ENCODE measurements at places on chromosomes 11 and 22.

- peak; percentile 64 for DNase-seq
Measured at GRCh38 chr11:61828629-61829407, 718 bp downstream of the FADS2 start.

GRCh38 chr11:131749101-131749500 is 378.7 kb downstream of the NTM start:
- no peak for DNase-seq

DNA sequence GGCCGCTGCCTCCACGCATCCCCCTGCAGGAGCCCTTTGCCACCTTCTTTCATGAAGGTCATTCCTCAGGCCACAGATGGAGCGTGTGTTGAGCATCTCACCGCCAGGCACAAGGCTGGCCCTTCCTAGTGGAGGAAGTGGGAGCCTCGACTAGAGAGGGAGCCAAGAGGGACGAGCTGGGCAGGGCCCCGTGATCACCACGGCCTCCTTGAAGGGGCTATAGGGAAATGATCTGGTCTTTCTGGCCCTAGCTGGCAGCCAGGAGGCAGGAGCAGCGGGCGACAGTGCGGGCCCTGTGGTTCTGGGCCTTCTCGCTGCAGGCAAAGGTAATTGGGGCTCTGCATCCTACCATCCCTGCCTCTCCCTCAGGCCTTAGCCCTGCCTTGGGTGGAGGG is 49.1 kb downstream of the PISD start:
- DNase-seq: no peak

DNA sequence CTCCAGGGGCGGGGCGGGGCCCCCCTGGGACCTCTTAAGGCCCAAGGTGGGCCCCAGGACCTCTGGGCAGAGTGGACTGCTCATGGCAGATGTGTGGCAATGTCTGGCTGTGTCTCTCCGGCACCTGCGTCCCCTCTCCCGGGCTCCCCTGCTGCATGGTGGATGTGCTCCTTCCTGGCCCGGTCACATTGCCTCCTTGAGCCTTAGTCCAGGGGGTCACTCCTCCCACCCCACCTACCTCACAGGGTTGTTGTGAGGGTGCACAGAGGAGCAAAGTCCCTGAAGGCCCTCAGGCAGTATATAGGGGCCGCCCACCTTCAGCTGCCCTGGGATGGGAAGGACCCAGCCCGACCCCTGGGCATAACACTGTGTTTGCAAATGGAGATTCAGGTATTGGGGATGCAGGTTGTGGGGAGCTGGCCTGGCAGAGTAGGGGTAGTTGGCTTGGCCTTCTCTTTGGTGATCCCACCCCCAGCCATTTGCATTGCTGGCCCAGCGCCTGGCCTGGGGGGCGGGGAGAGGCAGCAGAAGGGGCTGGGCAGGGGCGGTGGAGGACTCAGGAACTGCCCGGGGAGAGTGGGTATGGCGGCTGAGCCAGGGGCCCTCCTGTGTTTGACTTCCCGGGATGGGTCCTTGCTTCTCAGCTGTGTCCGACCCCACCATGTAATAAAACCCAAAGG is 11.3 kb downstream of the KCTD17 start:
- DNase-seq: no peak

GRCh38 chr11:32003335-32003734 is 87.5 kb upstream of the RCN1 start:
- no peak for DNase-seq

- no peak for DNase-seq
Measured at GRCh38 chr11:626475-627307, at the start of gene SCT. Gene SCT (minus strand): TSS chr11:627181. CDS start chr11:627143, 38 bp downstream.

- DNase-seq: no peak
Measured at GRCh38 chr22:28444659-28445058, 235.0 kb downstream of the TTC28 start.

- no peak for DNase-seq
Measured at GRCh38 chr22:42562684-42563083, 8.9 kb downstream of the SERHL2 start.

- no peak for DNase-seq
Measured at GRCh38 chr11:103619938-103620337, 416.5 kb upstream of the DDI1 start.

DNA sequence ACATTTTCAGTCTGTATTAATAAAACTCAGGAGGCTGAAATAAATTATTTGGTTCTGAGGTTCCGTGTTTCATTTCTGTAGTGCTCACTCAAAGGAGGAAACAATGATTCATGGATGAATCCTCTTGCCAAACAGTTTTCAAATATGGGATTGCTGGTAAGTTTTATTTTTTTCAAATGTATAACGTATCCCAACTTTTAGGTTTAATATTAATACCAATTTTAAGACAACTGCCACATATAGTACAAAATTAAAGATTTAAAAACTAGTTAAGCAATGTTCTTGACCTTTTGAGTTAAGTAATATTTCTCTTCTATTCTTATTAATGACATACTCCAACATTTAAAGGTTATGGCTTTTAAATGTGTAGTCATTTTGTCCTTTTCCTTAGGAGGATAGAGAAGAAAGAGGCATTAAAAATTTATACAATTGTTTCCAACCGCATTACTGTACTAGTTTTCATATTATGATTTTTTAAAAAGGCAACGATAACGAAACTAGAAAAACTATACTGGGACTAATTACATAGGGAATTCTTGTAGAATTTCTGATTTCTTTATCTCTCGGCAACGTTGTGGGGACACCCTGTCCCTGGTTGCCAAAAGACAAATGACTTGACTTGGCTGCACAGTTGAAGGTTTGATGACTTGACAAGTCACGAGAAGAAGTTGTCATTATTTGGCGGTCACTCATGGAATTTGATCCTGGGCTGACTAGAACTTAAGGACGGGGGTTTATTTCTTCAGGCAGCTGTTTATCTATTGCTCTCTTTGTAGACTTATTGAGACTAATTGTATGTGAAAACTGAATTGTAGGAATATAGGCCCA is 69.1 kb upstream of the ADSL start:
- no peak for DNase-seq

DNA sequence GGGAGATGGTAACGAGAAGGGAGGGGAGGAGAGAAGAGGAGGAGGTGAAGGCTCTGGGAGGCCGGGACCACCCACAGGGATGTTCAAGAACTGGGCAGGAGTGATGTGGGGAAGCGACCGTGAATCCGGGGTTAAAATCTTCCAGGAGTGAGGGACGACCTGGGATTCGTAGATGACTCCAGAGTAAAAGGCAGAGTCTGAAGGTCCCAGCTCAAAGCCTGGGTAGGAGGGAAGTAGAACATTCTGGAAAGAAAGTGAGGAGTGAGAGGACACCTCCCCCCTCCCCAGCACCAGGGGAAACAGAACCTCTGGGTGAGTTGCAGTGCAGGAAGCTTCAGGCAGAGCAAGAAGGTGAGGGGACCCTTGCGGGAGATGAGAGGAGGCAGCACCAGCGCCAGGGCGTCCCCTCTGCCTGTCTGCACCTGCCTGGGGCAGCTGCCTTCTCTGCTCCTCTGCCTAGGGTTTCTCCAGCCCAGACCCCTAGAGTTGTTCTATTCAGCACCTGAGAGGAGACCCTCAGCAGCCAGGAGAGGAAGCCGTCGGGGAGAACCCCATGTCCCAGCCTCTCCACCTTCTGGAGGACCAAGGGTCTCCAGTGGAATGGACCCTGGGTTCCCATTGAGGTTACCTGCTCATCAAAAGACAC is 49.7 kb downstream of the LINC01488 start:
- no peak for DNase-seq

DNA sequence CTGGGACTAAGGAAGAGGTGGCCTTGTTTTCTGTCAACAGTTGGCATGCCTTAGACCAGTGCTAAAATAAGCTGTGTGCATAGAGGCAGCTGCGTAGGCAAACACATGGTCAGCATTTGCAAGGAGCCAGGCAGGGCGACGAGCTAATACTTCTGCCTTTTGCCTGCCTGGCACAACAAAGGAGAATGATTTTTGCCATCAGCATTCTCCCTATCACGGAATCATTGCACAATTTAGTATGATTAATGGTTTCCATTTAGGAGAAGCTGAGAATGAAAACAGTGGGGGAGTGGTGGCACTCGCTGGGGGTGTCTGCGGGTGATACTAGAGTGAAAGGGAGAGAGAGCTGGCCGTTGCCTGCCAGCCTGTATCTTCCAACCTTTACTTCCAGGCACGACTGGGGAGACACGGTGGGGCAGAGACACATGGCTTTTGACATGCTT is 336.0 kb downstream of the CADM1 start:
- DNase-seq: no peak

DNA sequence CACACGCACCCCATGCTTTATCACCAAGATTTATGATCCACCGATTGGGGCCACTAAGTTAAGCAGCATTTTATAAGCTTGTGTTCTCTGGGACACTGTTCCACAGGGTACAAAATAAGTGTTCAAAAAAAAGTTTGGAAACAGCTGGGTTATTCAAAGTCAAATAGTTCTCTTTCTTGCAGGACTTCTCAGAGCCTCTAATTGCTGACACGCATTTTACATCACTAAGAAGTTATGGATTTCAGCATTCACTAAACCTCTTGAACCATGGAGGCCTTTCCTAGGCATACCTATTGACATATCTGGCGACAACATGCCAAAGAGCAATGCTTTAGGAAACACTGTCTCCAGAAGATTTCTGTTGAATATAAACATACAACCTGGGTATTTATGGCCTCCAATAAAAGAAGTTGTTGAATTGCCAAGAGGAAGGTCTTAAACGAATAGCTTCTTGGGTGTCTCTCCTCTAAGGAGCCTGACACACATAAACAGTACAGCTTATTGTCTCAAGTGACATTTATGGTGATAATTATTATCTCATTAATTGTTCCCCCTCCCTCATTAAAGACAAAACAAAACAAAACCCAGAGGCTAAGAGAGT is 147.1 kb upstream of the ARHGAP20 start:
- DNase-seq: no peak

- DNase-seq: no peak
Measured at GRCh38 chr11:72114570-72114969, 2.1 kb upstream of the ANAPC15 start.

GRCh38 chr11:43573233-43573632 is 107.3 kb upstream of the HSD17B12 start:
- DNase-seq: no peak
